Endothelial cell of umbilical vein (primary cell): ENCODE measurements at places on chromosomes 6 and 20.

GRCh38 chr6:39666706-39667489 lies 58.3 kb downstream of the KIF6 start:
- DNase-seq = no peak

GRCh38 chr6:113979937-113980336 lies 9.0 kb upstream of the HDAC2 start:
- DNase-seq = no peak

- no peak for DNase-seq
Measured at GRCh38 chr20:25145131-25145530, 50.4 kb upstream of the ENTPD6 start.

- peak; percentile 43 for DNase-seq
Measured at GRCh38 chr6:159654483-159655098, 38.5 kb downstream of the SOD2 start.

DNA sequence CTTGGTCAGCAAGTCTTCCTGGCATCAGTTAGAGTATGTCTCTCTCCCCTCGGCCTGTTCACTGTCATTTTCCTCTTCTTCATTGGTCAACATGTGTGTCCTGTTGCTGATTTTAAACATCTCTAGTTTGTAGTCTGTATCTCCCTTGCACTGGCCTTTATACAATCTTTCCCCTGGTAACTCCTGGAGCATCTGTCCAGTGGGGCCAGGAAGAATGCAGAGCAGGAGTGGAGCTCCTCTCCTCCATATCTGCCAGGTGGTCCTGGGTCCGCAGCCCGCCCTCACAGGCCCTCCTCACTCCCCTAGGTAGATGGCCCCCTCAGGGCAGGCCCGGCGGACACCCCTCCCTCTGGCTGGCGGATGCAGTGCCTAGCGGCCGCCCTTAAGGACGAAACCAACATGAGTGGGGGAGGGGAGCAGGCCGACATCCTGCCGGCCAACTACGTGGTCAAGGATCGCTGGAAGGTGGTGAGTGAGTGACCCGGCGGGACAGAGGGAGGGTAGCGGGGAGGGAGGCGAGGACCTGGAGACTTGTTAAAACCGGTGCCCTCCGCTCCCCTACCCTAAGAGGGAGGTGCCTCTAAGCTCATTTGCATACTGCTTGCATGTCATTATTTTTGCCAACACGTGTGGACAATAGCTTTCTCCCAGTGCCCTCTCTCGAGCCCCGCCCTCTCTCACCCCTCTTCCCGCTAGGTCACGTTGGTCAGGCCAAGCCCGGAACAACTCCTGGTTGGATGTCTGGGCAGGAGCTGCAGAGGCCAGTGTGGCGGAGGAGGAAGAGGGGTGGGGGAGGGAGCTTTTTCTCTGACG lies 3.2 kb downstream of the TTBK1 start:
- DNase-seq = peak; percentile 55

DNA sequence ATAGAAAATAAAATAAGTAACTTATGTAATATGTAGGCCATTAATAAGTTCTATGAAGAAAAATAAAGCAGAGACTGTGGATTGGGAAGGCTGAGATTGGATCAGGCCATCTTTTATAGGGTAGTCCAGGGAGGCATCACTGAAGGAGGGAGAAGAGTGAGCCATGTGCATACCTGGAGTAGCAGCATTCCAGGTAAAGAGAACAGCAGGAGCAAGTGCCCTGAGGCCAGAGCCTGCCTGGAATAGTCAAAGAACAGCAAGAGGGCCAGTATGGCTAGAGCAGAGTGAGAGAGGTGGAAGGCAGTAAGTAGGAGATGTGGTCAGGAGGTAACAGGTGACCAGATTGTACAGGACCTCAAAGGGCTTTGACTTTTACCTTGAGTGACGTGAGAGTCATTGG lies 112.1 kb downstream of the EPM2A start:
- DNase-seq = no peak

DNA sequence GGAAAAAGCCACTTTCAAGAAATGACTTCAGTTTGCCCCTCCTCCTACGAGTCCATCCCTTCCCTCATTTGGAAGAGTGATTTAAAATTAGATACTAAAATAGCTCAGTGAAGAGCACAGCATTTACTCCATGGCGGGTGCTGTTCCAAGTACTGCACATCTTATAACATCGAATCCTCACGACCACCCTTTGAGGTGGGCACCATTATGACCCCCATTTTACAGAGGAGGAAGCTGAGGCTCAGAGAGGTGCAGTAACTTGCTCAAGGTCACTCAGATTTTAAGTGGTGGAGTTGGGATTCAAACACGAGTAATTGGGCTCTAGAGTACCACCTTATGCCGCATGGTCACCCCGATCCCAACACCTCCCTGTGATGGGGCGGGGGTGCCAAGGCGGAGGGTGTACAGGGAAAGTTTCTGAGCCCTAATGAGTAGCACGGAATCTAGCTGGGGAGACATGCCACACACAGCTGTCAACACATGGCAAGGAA lies 25.5 kb downstream of the TTBK1 start:
- DNase-seq = no peak

DNA sequence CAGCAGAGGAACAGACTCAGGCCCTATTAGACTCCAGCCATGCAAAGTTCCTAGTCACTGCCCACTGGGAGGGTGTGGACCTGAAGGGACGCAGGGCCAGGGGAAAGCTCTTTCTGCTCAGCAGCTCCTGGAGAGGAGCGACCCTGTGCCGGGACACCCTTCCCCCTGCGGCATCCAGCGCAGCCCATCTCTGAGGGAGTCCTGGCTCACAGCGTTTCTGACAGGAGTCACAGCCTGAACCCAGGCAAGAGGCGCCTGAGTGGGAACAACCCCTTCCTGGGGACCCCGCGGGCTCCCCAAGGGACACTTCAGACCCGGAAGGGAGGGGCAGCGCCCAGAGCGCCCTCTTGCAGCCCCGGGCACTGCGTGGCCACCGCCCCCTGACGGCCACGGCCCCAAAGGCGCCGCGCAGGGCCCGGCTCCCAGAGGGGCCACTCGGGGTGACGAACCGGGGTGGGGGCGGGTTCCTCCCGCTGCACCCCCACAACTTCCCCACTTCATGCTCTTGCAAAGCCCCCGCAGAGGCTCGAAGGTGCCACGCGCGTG lies 862 bp downstream of the UCKL1 start:
- DNase-seq = peak; percentile 37

DNA sequence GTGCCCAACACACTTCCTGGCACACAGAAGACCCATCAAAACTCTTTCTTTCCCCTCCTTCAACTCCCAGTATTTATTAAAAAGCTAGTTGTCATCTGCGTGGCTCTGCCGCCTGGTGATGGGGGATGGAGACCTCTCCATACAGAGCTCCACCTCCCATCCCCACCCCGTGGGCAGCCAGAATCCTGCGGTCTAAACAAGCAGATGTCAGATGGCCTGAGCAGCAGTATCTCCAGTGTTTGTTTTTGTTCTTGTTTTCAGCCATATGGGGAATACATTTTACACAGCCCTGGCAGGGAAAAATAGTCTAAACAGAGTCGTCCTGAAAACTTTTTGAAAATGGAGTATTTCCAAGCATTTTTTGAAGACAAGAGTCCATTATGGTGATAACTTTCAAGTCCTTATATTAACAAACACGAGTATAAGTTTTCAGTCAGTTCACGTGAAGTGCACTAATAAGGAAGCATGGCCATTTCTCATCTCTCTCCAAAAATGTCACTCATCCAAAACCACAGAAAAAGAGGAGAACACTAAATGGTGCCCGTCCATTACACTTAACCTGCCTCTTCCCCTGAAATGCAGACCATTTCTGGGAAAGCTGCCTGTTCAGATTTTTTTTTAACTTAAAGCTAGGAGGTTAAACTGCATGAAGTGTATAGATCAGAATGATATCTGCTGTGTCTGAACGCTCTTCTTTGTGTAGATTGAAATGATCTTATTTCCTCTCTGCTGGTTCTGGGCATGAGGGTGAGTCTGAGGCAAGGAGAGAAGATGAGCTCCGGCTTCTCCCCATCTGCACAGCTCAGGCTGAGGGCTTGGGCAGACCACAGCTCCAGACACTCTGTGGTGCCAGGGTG lies 91.0 kb downstream of the TCP11 start:
- DNase-seq = no peak

- DNase-seq = peak; percentile 32
Measured at GRCh38 chr6:132715204-132715603, 1.3 kb upstream of the VNN1 start.

DNA sequence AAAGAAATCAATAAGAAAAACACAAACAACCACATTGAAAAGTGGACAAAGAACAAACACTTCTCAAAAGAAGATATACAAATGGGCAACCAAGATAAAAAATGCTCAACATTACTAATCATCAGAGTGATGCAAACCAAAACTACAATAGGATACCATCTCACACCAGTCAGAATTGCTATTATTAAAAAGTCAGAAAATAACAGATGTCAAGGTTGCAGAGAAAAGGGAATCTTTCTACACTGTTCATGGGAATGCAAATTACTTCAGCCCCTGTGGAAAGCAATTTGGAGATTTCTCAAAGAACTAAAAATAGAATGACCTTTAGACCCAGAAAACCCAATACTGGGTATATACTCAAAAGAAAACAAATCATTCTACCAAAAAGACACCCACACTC lies 29.8 kb downstream of the KIF6 start:
- no peak for DNase-seq

DNA sequence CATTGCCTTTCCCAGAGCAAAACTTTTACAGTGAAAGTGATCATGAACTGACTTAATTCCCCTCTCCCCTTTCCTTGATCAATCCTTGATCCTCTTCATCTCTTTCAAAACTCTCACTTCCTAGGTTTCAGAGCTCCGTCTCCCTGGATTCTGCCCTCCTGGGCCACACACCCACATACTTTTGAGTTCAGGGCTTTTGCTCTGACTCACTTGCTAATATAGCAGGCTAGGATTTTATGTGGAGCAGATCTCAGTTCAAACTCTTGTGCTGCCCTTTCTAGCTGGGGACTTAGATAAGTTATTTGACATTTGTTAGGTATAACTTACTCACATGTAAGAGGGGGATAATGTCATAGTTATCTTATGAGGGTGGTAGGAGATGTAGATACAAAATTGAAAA lies 109.1 kb upstream of the MLIP start:
- DNase-seq = no peak

DNA sequence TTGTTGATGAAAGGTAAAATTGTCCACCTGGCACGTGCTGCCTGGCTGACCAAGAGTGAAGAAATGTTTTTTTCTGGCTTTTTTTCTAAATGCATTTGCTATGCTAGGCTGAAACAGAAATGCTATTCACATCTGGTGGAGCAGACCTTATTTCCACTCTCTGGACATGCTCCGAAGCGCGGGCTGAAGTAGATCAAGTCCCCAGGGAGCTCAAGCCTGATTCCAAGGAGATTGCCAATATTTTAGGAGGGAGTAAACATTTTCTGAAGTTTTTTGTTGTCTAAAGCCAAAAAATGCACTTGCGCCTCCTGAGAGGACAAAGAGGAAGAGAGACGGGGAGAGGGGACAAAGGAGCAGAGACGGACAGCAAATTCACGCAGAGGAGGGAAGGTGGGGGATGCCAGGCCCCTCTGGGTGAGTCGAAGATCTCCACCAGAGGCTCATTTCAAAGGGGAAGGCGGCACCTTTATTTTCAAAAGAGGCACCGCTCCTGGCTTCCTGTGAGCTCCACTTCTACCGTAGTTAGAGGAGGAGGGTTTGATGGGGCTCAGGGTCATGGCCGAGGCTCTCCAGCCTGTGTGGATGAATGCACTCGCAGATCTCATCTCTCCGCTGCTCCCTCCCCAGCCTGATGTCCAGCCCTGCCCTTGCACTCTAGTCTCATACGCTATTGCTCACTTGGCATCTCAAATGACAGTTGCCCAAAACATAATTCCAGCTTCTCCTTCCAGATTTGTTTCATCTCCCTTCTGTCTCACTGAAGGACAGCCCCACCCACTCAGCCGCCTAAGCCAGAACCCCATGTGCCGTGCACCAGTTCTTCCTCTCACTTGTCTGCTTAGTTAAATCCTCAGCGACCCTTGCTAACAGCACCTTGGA lies 23.1 kb upstream of the SMOC2 start:
- DNase-seq = no peak

- no peak for DNase-seq
Measured at GRCh38 chr20:49517805-49518100, 35.3 kb upstream of the KCNB1 start.

- no peak for DNase-seq
Measured at GRCh38 chr6:139062932-139063646, 34.5 kb downstream of the ABRACL start.

GRCh38 chr6:129340983-129341382 lies 369.0 kb downstream of the ARHGAP18 start:
- DNase-seq = peak; percentile 90

- no peak for DNase-seq
Measured at GRCh38 chr20:61125076-61125475, 127.0 kb upstream of the CDH4 start.

GRCh38 chr6:15299430-15300131 lies 53.7 kb downstream of the JARID2 start:
- DNase-seq = no peak

DNA sequence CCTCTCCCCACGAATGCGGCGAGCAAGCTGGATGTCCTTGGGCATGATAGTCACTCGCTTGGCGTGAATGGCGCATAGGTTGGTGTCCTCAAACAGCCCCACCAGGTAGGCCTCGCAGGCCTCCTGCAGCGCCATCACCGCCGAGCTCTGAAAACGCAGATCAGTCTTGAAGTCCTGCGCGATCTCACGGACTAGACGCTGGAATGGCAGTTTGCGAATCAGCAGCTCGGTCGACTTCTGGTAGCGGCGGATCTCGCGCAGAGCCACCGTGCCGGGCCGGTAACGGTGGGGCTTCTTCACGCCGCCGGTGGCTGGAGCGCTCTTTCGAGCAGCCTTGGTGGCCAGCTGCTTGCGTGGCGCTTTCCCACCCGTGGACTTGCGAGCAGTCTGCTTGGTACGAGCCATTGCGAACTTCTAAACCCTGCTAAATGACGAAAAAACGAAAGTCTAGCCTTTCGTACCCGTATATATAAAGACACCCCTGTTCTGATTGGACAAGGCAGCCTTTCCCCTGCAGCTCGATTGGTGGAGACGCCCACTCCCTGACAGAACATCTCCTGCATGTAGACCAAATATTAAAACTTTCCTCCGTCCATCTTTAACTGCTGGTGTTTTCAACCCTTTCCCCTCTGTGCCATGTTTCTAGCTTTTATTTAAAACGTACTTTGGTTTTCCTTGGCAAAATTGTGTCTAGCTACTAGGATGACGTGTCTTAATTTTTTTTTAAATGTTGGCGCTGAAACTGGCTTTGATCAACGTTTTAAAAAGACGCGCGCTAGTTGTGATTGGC lies 109.8 kb downstream of the HFE start:
- peak; percentile 96 for DNase-seq

DNA sequence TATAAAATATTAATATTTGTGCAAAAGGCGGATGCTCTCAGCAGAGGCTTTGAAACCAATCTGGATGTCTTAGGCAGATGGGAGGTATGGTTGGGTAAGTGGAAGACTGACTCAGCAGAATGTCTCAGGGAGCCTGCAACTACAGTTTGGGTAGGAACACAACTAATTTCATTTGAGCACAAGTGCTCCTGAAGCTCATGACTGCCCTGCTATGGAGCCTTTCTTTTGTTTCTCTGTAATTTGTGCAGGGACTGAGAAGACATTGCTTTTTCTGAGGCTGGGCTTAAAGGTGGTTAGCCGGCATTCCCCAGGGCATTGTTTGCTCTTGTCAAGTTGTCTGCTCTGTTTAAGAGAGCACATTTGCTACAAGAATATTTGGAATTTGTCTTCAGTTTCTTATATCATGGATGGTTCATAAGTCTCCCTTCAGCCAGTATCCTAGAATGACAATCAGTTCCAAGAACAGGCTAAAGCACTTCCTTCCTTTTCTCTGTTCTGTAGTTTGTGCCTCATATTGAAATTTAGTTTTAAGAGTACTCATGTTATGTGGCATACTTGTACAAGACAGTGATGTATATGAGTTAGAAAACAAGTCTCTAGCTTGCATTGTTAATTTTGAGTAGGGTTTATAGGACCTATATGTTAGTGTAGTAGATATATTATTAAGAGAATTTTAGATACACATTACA lies 208.3 kb downstream of the ZFAND3 start:
- peak; percentile 22 for DNase-seq
